Astrocyte of the hippocampus (primary cell): ENCODE measurements at places on chromosomes 4 and X.

- no peak for DNase-seq
These were observed 394.9 kb upstream of the PABPC5 start for GRCh38 chrX:91039777-91040176.

- no peak for DNase-seq
These were observed 15.1 kb downstream of the AFAP1 start for GRCh38 chr4:7924570-7924969.

DNA sequence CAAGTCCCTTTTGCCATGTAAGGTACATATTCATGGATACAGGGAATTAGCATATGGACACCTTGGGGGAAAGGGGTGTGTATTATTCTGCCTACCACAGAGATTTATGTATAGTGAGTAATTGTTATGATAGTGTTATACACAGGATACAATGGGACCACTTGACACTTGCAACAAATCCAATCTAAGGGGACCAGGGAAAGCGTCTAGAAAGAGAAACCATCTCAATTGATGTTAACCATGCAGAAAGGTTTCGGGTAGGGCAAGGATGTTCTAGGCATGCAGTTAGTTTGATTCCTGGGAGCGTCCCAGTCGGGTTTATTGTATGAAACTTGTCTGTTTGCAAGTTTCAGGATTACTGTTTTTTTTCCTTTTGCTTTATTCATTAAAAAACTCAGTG, 34.2 kb downstream of the MMRN1 start:
- no peak for DNase-seq

DNA sequence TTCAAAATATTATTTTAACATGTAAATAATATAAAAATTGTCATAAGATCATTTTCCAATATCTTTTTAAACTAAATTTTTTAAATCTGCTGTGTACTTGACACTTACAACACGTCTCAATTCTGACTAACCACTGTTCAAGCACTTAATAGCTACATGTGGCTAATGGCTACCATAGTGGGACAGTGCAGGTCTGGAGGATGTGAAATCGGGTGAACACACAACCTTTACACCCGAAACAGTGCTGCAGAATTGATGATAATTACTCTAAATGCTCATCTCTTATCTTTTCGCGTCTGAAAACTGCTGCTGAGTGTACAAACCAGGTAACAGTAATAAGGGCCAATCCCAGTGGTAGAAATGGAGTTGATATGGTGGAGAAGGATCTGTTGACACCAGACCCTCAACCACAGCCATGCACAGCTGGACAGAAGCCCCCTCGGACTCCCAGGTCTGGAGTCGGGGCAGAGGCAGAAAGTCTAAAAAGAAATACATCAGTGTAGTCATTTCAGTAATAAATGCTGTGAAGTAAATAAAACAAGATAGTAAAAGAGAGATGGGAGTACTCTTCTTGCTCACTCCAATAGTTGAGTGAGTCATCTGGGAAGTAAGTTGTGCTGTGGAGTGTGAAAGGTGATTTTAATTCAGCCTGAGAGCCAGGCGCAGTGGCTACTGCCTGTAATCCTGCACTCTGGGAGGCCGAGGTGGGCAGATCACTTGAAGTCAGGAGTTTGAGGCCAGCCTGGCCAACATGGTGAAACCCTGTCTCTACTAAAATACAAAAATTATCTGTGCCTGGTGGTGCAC, 150.0 kb downstream of the CBR4 start:
- DNase-seq: no peak

GRCh38 chr4:149931431-149931830, 115.8 kb upstream of the IQCM start:
- no peak for DNase-seq

DNA sequence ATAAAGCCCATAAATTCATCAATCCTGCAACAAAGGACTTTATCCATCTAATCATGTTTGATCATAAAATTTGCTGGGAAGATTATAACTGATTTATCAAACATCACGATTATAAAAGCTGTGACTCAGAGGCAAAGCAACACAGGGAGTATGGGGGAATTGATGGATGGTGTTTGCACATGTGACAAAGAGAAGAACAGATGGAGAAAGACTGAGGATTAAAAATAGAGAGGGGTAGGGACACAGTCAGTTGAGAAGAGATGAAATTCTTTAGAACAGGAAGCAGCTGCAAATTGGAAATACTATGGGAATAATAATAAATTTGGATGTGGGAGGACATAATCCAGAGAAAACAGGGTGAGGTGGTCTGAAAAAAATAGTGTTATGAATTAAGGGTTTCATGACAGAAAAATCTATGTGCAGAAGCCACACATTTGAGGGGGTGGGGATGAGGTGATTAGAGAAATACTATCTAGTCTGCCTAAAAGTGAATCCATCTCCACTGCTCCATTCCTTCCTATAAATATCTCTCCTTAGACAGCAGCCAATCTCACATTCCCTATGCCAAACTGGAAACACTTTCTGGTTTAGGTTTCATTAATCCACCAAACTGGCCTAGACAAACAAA, 6.2 kb downstream of the PRR32 start:
- DNase-seq: no peak

DNA sequence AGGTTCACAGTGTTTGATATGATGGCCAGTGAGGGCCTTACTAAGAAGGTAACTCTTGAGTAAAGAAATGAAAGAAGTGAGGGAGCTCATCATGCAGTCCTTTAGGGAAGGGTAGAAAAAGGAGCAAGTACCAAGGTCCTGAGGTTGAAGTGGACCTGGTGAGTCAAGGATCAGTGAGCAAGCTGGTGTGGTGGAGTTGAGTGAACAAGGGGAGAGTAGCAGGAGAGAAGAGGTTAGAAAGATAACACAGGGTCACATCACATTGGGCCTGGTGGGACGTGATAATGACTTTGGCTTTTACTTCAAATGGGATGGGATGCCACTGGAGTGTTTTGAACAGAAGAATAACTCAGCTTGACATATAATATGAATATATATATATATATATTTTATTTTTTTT, 44.7 kb downstream of the OSTC start:
- DNase-seq: no peak

GRCh38 chr4:25867781-25868294, 5.0 kb upstream of the SEL1L3 start:
- no peak for DNase-seq

DNA sequence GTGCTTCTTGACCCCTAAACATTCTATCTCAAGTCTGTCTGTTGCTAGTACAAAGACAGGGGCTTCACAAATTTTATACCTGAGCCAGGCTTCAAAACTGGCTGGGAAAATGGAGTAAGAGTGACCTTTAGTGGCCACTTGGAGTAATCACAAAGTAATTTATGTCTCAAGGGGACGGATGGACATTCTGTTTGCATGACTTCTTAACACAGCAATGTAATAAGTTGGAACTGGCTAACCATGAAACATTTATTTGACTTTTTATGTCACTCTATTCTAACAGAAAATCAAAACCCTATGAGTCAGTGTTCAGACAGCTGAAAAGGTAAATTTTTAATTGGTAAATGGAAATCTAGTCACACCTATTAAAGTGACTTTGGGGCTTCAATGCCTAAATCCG, 600.6 kb downstream of the ANKRD50 start:
- peak; percentile 85 for DNase-seq

DNA sequence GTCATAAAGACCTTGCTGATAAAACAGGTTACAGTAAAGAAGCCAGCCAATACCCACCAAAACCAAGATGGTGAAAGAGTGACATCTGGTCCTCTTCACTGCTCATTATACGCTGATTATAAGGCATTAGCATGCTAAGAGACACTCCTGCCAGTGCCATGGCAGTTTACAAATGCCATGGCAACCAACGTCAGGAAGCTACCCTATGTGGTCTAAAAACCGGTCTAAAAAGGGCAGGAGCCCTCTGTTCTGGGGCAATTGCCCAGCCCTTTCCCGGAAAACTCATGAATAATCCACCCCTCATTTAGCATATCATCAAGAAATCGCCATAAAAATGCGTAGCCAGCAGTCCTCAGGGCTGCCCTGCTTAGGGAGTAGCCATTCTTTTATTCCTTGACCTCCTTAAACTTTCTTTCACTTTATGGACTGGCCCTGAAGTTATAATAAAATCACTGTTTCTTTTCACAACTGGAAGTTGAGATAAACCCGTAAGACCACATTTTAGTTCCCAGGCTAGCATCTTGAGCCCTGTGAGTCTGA, 260.5 kb upstream of the FAT1 start:
- peak; percentile 10 for DNase-seq

- DNase-seq: no peak
These were observed 398.4 kb upstream of the BOD1L1 start for GRCh38 chr4:14025891-14026290.

- DNase-seq: no peak
These were observed 999 bp downstream of the NAP1L5 start for GRCh38 chr4:88696630-88697029.
